ENCODE measurements at places on chromosomes 3 and 15.

DNA sequence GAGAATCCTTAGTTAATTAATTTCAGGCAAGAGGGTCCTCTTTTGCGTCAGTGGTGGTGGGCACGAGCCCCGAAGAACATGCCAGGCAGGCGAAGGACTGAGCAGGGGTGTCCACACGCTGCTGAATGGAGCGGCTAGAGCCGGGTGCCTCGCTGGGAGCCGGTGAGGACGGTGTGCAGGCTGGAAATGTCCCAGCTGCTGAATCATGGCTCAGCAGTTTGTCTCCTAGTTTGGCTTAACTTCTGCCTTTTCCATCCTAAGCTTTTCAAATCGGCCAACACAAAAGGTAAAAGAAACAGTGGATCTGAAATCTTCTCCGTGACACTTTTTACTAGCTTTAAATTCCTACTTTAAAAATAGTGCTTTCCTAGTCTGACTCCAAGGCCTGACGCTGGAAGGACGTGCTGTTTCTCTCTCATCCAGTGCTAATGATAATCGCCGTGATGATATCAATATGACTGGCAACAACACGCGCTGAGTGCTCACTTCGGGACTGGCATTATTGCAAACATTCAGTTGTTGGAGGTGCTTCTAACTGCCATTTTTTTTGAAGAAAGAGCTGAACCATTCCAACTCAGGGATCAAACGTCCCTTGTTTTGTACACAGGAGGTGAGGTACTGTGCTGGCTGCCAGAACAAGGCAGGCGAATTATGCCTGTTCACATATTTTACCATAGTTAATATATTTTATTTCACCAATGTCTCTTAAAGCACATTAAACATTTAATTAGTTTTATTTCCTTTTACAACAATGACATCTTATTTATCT is 19.8 kb downstream of the PCSK6 start:
- no peak for DNase-seq

DNA sequence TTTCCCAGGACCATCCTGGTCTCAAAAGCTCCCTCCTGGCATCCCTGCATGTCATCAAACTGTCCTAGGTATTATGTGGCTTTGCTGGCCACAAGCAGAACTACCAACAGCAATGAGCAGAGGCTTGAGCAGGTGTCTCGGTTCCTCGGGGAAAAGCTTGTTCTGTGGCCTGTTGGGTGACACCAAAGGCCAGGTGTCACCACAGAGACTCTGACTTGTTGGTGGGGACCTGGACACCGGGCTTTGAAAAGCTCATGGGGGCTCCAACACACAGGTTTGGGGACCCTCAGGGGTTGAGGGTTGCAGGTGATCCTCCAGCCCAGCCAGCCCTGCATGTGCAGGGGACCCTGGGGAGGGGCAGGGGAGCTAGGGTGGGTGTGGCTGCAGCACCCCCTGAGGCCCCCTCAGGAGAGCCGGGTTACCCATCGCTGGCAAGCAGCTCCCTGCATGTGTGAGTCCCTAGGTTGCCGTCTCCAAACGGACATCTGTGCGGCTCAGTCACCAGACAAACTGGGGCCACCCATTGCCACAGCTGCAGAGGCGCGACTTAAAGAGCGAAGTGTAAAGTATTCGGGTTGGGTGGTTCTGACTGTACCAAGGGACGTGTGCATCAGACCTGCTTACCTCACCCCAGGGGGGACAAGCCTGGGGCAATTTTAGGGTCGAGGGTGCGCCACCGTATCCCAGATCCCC is 140.1 kb downstream of the CHSY1 start:
- DNase-seq = no peak

GRCh38 chr15:51536965-51537574 is 85.5 kb downstream of the DMXL2 start:
- no peak for DNase-seq

- peak; percentile 82 for DNase-seq
Measured at GRCh38 chr3:52714335-52715302, 8.7 kb downstream of the SPCS1 start.

- DNase-seq = no peak
Measured at GRCh38 chr15:22989576-22990477, 9.7 kb upstream of the CYFIP1 start.

DNA sequence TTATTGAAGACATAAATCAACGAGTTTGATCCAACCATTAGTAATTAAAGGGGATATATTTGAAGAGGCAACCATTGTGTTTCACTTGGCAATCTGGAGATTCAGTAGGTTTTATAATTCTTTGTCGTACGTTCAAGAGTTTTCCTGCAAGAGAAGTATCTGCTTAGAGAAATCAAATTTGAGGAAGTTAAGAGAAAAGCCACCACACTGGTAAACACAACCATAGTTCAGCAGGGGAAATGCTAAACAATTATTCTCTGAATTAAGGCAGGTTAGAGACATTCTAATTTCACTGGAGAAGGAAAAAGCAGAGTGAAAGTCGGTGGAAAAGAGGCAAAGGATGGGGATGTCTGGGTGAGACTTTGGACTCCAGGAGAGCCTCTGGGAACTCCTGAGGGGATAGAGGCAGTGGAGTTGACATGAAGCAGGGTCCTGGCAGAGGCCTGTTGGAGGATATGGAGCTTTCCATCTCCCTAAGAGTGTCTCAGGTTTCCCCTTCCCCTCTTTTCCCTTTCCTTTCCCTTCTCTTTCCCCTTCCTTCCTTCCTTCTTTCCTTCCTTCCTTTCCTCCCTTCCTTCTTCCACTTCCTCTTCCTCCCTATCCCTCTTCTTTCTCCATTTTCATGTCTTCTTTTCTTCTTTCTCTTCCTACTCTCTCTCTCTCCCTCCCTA is 26.5 kb downstream of the SPINK8 start:
- no peak for DNase-seq

DNA sequence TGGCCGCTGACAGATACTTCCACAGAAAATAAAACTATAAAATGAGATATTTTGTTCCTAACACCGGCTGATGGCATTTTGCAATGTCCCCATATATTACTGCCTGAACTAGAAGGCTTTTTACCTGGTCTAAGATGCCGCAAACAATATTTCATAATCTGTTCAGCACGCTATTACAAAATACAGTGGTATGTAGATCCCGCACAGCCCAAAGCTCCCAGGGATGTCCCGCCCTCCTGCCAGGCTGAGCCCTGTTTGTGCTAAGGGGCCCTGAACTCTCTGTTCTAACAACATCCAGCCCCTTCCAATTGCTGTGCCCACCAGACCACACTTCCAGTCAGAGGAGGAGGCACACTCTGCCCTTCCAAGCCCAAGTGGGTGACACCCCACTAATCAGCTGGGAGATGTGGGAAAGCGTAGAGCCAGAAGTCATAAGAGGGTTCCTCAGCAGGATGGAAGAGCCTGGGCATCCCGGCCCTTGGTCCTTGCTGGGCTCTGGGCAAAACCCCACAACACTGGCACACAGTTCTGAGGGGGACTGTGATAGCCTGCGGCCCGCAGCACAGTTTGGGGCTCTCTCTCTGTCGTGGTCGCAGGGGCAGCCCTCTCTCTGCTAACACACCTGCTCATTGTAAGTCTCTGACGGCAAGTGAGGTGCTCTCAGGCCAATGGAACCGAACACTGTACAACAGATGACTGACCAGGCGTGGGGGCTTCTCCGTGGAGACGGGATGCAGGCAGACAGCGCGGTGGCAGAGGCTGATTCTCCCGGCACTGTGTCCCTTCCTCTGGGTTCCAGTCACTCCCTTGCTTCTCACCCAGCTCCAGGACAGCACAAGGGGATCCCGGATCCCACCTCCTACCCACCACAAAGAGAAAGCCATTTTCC is 55.2 kb downstream of the PCSK6 start:
- DNase-seq = peak; percentile 34

GRCh38 chr3:51637144-51637940 is 33.7 kb upstream of the TEX264 start:
- DNase-seq = no peak

DNA sequence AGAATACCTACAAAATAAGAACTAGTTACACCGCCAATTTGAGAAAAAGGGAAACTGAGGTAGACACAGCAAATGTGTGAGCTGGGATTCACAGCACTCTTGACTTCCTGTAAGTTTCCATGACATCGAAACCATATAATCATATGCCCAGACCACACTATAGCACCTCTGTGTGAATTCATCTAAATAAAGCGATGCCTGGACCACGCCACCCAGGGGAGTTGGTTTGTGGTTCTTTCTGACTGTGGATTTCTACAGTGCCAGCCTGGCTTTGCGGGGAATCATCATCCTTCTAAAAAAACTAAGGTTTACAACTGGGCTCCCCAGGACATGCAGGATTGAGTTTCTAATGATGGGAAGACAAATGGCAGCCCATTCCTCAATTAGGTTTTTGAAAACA is 23.5 kb upstream of the CA12 start:
- no peak for DNase-seq

DNA sequence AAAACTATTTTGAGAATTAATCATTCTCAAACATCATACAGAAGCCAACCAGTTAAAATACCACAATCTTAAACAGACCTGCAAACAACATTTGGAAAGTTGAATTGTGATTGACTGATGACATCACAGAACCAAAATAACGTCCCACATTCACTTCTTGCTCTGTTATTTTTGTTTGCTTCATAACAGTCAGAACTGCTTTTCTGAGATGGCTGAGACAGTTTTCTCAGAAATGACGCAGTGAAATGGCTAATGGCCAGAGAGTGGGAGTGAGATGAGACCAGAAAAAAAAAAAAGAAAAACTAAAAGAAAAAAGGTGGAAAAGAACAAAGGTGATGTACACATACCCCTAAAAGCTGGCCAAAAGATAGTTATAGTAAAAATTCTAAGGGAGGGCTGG is 1061.2 kb downstream of the FHIT start:
- DNase-seq = no peak

DNA sequence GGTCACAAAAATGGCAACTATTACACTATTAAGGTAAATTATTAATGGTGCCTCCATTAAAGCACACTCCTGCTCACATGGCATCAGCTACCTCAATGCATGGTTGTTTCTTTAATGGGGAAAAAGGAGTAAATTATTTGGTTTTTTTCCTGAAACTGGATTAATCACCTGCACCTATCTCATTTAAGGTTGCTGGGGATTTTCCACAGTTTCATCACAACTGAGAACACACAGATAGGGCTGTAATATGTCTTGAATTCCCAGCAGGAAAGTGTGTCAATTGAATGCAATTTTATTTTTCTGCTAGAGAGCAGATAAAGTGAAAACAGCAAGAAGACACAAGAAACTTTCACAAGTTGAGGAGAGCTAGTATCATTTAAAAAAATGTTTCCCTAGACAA is 36.4 kb downstream of the RFTN1 start:
- DNase-seq = no peak

- no peak for DNase-seq
Measured at GRCh38 chr15:52960283-52960682, 170.1 kb upstream of the ONECUT1 start.

DNA sequence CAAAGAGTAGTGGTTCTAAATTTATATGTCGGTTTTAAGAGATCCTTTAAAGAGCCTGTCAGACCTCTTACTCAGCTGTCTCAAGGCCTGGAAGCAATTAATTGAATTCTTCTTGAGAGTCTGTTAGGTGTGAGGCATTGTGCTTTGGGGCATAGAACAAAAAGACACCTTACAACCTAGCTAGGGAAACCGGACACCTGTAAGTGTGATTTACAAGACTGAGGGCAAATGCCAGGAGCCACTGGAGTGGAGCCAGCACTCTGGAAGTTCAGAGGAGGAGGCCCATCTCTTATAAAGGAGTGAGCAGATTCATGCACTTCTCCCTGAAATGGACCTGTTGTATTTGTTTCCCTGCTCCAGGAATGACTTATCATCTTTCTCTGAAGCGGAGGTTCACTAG is 97.7 kb upstream of the NUDT16 start:
- DNase-seq = no peak

DNA sequence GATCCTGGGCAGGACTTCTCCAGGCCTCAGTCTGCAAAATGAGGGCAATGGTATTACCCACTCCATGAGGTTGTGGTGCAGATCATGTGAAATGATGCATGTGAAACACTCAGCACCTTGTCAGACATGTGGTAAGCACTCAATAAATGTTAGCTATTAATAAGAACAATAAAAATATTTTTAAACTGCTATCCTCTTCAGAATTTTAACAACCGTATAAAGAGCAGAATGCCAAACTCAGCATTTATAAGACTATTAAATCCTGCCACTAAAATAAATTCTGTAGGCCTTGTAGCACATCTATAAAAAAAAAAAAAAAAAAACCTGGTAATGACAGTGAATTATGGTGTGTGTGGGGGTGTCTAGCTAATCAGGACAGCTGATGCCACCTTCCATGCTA is 213.9 kb upstream of the UMPS start:
- no peak for DNase-seq

GRCh38 chr3:66991459-66991858 is 6.6 kb upstream of the KBTBD8 start:
- DNase-seq = no peak

DNA sequence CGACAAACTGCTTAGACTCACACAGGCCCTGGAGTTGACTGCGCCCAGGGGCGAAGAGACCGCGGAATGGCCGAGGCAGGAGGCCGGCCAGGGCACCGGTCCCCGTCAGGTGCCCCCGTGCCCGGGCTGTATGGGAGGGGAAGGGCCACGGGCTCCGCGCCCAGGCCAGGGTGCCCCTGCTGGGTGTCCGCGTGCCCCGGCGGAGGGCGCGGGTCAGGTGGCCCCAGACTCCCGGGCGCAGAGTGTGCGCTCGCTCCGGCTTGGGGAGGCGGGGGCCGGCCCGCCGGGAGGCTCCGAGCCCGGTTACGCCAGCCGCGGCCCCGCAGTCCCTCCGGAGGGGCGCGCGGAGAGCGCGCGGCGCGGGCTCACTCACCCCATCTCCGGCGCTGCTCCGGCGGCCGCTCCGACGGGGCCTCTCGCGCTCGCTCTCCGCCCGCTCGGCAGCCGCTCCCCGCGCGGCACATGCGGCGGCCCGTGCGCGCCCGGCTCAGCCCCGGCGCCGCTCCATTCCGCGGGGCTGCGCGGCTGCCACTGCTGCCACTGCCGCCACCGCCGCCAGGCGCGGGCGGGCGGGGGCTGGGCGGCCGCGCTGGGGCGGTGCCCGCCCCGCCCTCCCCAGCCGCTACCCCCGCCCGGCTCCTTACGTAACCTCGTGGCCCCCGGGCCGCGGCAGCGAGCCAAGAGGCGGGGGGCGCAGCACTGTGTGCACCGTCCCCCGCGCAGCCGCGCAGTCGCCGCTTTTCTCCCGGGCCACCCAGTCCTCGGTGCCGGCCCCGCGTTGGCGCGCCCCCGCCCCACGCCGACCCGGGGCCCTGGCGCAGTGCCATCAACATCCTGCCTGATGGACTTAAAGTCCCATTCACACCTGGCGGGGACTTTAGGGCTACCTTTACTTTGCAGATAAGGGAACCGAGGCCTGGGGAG is at the start of gene HOMER2:
Gene HOMER2 (minus strand): TSS at position 563 of the 924 bp plus-strand sequence. CDS start 185 bp downstream, at position 378.
- DNase-seq = peak; percentile 64

GRCh38 chr15:57302640-57303257 is 73.6 kb upstream of the CGNL1 start:
- peak; percentile 37 for DNase-seq

Measured in ecto neural progenitor cell (in vitro differentiated cells).